Epithelial cell of alveolus of lung (primary cell): ENCODE measurements at places on chromosomes 3 and 15. TPM values are rescaled to one million over a fixed set of nuclear protein-coding genes. Genes with fewer than 3 reads are reported as not detected.

The UROC1 gene
- total RNA-seq: not detected in 2 replicates

The TMEM89 gene
- total RNA-seq: not detected in 2 replicates

The ABCC5 gene
- 6.1 and 9.7 TPM in 2 replicates for total RNA-seq

The RBP2 gene
- total RNA-seq: not detected in 2 replicates

The SRGAP3 gene
- total RNA-seq: 2.2 and 2.5 TPM in 2 replicates

The CYP8B1 gene
- total RNA-seq: not detected in 2 replicates

The CFAP100 gene
- total RNA-seq: not detected in 2 replicates

The A4GNT gene
- total RNA-seq: not detected in 2 replicates
